ENCODE measurements at places on chromosomes 7 and 10. TPM values are rescaled to one million over a fixed set of nuclear protein-coding genes. Genes with fewer than 3 reads are reported as not detected.

Gene IFIT1B
- 0.15 TPM for polyA plus RNA-seq

Gene GRID2IP
- 0.91 TPM for polyA plus RNA-seq

Gene NKX2-3
- not detected for polyA plus RNA-seq

Gene ANAPC16
- 201 TPM for polyA plus RNA-seq

Gene LSM8
- polyA plus RNA-seq = 73.7 TPM

Gene A1CF
- polyA plus RNA-seq = 9.9 TPM

Gene PALD1
- 10.1 TPM for polyA plus RNA-seq

Gene PBLD
- polyA plus RNA-seq = 93.8 TPM

Gene ST7
- 26.9 TPM for polyA plus RNA-seq

Gene SMO
- polyA plus RNA-seq = 111 TPM
